ENCODE measurements at places on chromosomes 13 and 19. TPM values are rescaled to one million over a fixed set of nuclear protein-coding genes. Genes with fewer than 3 reads are reported as not detected.

- DNase-seq, result peak; percentile 89
Measured at GRCh38 chr19:43526884-43527859, at the start of gene ETHE1. TSS of gene ETHE1 (minus strand) at chr19:43527201. CDS start at chr19:43527177, 24 bp downstream.

The TLE6 gene
- 0.54 TPM for total RNA-seq

The HNRNPA1L2 gene
- total RNA-seq, result 4.7 TPM

DNA sequence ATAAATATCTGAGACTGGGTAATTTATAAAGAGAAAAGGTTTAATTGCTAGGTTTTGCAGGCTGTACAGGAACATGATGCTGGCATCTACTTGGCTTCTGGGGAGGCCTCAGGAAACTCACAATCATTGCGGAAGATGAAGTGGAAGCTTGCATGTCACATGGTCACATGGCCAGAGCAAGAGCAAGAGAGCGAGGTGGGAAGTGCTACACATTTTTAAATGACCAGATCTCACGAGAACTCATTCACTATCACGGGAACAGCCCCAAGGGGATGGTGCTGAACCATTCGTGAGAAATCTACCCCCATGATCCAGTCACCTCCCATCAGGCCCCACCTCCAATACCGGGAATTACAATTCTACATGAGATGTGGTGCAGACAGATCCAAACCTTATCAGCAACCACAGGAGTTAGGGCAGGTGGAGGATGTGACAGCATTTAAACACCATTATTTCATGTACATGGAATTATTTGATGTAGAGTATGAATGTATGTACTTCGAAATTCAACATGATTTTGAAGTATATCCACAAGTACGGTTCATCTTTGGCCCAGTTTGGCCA is 10.5 kb upstream of the CLDN10 start:
- DNase-seq, result no peak

GRCh38 chr19:31348481-31349159 is 616 bp downstream of the TSHZ3 start:
- peak; percentile 73 for DNase-seq

GRCh38 chr13:108573455-108573854 is 56.0 kb upstream of the MYO16 start:
- DNase-seq, result no peak

DNA sequence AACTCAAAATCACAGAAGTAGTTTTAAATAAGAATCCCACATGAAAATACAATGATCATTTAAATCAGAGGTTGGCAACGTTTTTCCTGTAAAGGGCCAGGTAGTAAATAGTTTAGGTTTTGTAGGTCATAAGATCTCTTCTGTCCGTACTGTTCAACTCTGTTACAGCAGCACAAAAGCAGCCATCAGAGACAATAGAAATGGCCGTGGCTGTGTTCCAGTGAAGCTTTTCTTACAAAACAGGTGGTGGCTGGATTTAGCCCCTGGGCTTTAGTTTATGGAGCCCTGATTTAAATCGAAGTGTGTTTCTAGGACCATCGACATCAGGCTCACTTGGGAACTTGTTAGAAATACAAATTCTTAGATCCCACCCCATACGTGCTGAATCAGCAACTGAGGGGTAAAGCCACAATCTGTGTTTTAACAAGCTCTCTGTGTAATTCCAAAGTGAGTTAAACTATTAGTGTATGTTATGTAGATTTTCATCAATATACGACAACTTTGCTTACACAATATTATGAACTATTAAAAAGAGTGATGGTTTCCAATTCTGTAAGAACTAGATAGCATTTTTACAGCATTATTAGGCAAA is 54.8 kb upstream of the MIR17HG start:
- DNase-seq, result no peak

The LILRA6 gene
- 0.52 TPM for total RNA-seq

- DNase-seq, result peak; percentile 84
Measured at GRCh38 chr19:36141039-36141927, 1.4 kb downstream of the CAPNS1 start.

GRCh38 chr13:30685320-30685859 is 50.0 kb upstream of the ALOX5AP start:
- DNase-seq, result no peak

DNA sequence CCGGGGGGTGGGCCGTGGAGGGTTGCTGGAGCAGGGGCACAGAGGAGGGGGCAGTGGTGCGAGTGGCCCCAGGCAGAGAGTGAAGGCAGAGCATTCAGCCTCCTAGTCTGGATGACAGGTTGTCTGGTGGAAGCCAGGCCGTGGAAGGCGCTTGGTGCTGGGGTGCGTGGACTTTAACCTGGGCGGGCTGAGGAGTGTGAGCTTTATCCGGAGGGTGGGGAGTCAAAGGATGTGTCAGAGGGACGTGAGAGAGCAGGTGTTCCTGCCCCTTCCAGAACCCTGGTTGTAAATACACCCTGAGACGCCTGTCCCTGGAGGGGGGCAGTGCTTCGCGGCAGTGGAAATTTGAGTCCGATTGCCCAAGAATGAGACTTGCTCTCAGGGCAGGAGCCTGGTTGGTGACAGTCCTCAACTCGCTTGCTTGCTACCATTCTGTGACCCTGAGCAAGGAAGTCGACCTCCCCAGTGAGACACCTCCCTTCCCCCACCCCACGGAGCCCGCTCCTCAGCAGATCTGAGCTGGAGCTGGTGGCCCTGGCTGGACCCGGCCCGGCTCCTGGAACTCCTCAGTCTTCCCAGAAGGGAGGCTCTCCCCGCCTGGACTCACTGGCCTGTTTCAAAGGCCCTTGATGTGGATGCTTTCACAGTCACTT is 2.3 kb downstream of the SPPL2B start:
- no peak for DNase-seq

DNA sequence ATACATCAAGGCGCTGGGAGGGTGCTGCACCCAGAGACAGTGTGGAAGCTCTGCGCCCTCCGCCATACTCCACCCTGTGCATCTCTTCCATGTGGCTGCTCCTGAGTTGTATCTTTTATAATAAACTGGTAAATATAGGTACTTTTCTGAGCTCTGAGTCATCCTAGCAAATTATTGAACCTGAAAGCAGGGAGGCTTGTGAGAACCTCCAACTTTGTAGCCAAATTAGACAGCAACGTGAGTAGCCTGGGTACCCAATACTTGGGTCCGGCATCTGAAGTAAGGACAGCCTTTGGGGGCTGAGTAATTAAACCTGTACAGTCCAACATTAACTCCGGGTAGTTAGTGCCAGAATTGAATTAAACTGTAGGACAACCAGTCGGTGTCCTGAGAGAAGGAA is 57.4 kb downstream of the RUBCNL start:
- no peak for DNase-seq

- DNase-seq, result peak; percentile 91
Measured at GRCh38 chr19:15124572-15125231, 17.5 kb downstream of the SYDE1 start.

DNA sequence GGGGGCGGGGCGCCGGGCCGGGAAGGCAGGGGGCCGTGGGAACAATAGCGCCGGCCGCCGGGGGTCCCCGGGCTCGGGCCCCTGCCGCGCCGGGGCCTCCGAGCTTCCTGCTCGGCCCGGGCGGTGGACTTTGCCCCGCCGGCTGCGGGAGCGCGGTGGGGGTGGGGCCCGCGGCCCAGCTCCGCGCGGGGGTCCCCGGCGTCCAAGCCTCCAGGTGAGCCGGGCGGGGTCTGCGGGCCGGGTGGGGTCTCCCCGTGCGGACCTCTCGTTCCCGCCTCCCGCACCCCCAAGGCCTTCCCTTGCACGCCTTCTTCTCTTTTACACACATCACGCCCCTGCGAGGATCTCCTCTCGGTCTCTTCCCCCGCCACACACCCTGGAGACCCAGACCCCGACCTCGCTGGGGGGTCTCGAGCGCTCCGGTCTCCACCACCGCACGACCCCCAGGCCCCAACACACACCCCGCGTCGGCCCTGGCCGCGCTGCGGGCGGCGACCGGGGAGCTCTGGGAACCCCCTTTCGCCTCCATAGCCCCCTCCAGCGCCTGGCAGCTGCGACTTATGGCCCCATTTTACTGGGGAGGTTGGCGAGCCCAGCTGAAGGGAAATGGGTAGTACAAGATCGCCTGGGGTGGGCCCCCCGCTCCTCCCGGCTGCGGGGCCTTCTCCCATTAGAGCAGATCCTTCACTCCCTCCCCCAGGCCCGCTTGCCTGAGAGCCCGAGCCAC is 711 bp downstream of the CAMSAP3 start:
- DNase-seq, result no peak

The ISOC2 gene
- total RNA-seq, result 36.9 TPM

DNA sequence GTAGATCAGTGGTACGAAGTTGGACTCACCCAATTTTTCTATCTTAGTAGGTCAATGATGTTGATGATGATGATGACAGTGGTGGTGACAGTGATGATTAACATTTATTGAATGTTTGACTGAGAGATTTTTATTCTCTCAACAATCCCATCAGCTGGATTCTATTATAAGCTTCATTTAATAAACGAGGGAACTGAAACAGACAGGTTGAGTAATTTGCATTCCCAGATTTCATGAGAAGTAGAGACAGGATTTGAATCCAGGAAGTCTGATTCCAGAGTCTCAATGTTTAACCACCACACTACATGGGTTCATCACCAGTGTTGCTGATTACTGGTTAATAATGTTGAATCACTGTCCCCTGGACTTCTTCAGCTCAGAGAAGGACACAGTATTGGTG is 168.9 kb downstream of the FLT1 start:
- no peak for DNase-seq

The ATP4B gene
- not detected for total RNA-seq

The UPF1 gene
- total RNA-seq, result 40.8 TPM

The LRRC4B gene
- total RNA-seq, result 1.1 TPM

GRCh38 chr13:59270327-59270726 is 893.4 kb downstream of the DIAPH3 start:
- DNase-seq, result no peak

The TTC9B gene
- total RNA-seq, result not detected

GRCh38 chr19:47651691-47652090 is 42.8 kb downstream of the BICRA start:
- DNase-seq, result no peak

- no peak for DNase-seq
Measured at GRCh38 chr19:5137571-5138124, 168.7 kb downstream of the KDM4B start.

DNA sequence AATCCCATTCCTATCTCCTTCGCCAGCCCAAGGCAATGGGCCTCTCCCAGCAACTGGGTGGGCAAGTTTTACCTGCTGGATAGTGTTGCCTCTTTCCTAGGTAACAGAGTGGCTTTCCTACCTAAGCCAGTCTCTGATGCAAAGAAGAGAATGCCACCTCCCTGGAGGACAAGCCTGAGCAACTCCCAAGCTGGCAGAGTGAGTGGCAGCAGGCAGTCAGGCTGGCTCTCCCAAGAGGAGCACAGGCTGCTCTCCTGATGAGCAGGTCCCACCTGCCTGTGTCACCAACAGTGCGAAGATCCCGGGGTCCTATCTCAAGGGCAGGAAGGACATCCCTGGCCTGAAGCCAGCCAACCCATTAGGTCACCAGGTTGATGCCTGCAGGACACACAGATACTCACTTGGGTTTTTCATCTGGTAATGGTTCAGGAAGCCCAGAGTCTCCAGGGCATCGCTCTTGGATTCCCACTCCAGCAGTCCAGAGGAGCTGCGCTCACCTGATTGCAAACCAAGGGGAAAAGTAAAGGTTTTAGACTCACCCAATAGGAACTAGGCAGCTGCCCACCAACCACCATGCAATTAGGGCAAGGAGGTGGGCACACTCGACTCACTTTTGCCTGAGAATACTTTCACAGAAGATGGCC is 5.5 kb upstream of the ECH1 start:
- no peak for DNase-seq

The SACS gene
- 11.3 TPM for total RNA-seq

The MBD3L2 gene
- not detected for total RNA-seq

The TOMM40 gene
- total RNA-seq, result 49.9 TPM

The SBK3 gene
- total RNA-seq, result 8.4 TPM

GRCh38 chr19:49019242-49019932 is 2.5 kb upstream of the LHB start:
- peak; percentile 72 for DNase-seq

DNA sequence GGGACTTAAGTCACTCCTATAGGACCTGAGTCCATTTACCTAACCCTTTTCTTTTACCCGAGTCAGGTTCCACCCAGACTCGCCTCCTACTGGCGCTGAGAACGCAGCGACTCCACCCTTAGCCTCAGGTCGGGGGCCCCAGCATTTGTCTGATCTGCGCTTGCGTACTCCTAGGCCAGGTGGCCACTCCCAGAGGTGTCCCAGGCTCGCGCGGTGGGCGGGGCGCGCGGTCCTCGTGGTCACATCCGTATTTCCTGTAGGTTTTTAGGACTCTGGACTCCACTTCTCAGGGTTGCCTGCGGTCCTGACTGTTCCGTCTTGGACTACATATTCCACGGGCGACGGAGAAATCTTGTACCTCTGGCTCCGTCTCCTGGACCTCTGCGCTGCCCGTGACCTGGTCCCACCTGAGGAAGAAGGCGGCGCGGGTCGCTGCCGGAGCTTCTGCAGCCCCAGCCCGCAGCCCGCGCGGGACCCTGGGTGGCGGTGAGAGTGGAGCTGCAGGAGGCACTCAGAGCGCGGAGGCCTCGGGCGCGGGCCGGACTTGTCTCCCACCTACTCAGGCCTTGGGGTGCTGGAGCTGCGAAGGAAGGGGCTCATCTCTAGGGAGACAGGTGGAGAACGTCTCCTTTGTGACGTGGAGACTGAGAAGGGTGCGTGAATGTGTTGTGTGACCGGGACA is 11.0 kb upstream of the ZNF573 start:
- DNase-seq, result no peak

GRCh38 chr13:80196756-80197155 is 144.2 kb downstream of the SPRY2 start:
- DNase-seq, result no peak

The CD33 gene
- total RNA-seq, result 3.3 TPM

DNA sequence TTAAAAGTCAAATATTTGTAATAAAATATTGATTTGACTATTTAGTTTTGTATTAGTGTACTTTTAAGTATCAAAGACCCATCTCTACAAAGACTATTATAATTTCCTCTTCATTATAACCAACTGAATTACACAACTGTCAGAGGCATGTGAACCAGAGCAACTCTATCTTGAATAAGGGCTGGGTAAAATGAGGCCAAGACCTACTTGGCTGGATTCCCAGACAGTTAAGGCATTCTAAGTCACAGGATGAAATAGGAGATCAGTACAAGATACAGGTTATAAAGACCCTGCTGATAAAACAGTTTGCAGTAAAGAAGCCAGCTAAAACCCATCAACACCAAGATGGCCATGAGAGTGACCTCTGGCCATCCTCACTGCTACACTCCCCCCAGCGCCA is 36.2 kb upstream of the ATP12A start:
- no peak for DNase-seq

DNA sequence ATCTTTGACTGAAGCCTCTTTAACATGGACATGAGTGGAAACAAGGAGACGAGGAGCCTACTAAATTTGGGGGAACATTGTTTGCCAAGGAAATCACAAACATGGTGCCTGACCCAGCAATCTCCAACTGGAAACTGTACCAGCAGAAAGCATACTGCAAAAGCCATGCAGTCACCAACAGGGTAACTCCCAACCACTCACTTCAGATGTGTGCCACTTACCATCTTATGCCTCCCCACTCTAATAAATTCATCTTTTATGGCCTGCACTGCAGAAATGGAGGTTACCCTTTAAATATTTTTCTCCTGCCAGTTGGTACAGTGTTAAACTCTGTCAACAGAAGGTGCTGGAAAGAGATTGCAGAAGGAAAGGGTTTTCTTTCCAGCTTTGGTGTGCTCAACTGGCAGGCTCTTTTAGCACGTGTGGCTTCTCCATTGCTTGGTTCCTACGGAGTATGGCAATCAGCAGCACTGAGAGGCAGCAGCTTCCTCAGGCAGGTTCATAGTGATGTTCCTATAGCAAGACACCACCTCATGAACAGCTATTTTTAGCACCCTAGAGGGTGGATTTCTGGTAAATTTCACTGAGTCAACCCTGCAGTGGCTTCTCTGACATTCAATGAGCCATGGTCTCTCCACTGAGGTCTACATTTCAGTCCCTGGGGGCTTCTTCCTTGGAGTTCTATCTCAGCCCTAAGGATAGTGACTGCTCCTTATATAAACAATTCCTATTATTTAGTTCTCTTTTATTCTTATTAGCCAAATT is 21.4 kb downstream of the MIR17HG start:
- no peak for DNase-seq

The CALR gene
- 796 TPM for total RNA-seq
